ENCODE measurements at places on chromosomes 13 and 19.

- H3K36me3 ChIP-seq = no peaks in the 10 kb centered on the region
- no peak for DNase-seq
- no peaks in the 10 kb centered on the region for H3K27me3 ChIP-seq
- peaks cover 19% of the 10 kb centered on the region for H3K4me1 ChIP-seq
- no peak overlapping the region for H3K4me3 ChIP-seq
Observed at GRCh38 chr13:50074843-50075242, 59.6 kb downstream of the KCNRG start.

DNA sequence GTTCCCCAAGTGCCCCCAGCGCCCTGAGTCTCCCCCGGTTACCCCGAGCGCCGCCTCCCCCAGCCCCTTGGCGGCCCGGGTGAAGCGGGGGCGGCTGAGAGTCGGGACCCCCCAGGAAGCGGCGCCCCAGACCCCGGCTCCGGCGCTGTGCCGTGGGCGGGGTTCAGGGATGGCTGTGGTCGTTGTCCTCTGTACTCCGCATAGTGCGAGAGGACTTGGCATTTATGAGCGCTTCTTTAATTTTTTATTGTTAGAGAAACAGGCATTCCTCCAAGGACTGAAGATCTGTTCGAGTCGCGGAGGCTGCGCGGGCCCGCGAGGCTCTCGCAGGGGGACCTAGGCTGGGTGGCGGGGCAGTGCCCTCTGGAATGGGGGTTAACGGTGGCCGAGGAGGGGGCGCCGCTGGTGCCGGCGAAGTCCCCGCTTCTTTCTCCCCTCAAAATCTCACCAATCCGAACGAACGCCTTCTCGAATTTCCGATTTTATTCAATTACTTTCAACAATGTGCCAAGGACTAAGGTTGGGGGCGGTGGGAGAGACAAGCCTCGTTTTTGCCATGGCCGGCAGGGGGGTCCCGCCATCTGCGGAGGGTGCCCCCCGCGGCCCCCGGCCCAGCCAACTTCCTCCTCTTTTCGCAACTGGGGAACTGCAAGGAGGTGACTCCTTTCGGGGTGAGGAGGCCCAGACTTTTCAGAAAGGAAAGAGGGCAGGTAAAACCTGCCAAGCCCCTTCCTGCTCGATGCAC, 596 bp upstream of the GJB2 start:
- no peak for DNase-seq
- peak overlapping the region; percentile 52 for H3K4me3 ChIP-seq
- H3K27me3 ChIP-seq = peaks cover 1% of the 10 kb centered on the region

- H3K4me1 ChIP-seq = peaks cover 25% of the 10 kb centered on the region
- H3K36me3 ChIP-seq = no peaks in the 10 kb centered on the region
- DNase-seq = no peak
- no peak overlapping the region for H3K27ac ChIP-seq
- no peak overlapping the region for H3K4me3 ChIP-seq
Observed at GRCh38 chr13:44395976-44396694, 22.5 kb downstream of the SERP2 start.

GRCh38 chr19:46065486-46066071, 24.8 kb upstream of the IGFL4 start:
- H3K27me3 ChIP-seq = no peaks in the 10 kb centered on the region
- H3K27ac ChIP-seq = no peak overlapping the region
- DNase-seq = no peak
- H3K4me3 ChIP-seq = no peak overlapping the region
- H3K4me1 ChIP-seq = peaks cover 33% of the 10 kb centered on the region

DNA sequence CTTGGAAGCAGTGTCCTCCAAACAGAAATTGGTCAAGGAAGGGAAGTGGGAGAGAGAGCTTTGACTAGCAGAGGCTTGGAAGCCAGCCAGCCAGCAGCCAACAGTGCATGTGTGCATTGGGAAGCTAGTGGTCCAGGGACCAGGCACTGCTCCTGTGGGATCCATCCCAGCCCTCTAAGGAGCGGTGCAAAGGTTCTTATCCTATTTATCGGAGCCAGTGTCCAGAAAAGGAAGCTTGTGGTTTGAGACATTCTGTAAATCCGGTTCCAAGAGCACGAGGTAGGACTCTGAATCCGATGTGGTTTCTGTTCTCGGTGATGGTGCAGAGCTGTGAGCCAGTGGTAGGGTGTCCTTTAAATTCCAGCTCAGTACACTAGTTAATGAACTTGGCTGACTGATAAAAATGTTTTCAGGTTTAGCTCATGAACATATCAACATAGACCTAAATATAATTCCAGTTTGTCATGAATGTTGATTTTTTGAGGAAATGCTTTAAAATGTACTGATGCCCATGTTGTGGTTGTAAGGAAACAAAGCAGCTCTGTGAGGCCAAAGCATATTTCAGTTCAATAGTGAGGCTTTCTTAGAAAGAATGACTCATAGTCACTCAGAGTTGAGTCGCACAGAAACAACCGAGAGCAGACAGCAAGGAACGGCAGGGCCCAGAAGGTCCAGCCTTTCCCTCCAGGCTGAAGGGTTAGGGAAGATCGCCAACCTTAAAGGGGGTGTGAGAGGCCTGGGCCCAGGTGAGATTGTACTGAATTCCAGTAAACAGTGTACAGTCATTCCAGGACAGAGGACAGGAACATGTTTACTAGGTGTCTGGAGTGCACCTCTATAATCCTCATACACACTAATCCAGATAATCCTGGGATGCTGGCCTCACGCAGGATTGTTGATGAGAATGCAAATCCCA, 21.5 kb upstream of the GARRE1 start:
- no peaks in the 10 kb centered on the region for H3K4me1 ChIP-seq
- peaks cover 1% of the 10 kb centered on the region for H3K36me3 ChIP-seq
- H3K27ac ChIP-seq = no peak overlapping the region
- no peak overlapping the region for H3K4me3 ChIP-seq
- H3K27me3 ChIP-seq = no peaks in the 10 kb centered on the region

Data from Caco-2 (cell line).